ENCODE measurements at places on chromosomes 6 and 20.

DNA sequence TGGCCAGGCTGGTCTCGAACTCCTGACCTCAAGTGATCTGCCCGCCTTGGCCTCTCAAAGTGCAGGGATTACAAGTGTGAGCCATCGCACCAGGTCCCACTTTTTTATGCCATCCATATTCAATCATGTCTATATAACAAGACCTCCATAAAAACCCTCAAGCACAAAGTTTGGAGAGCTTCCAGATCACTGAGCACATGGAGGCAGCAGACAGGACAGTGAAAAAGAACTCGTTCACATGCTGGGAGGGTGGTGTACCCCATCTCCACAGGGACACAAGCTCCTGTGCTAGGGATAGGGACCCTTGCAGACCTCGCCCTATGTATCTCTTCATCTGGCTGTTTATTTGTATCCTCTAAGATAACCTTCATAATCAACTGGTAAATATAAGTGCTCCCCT is 30.3 kb downstream of the KIF13A start:
- DNase-seq = no peak

DNA sequence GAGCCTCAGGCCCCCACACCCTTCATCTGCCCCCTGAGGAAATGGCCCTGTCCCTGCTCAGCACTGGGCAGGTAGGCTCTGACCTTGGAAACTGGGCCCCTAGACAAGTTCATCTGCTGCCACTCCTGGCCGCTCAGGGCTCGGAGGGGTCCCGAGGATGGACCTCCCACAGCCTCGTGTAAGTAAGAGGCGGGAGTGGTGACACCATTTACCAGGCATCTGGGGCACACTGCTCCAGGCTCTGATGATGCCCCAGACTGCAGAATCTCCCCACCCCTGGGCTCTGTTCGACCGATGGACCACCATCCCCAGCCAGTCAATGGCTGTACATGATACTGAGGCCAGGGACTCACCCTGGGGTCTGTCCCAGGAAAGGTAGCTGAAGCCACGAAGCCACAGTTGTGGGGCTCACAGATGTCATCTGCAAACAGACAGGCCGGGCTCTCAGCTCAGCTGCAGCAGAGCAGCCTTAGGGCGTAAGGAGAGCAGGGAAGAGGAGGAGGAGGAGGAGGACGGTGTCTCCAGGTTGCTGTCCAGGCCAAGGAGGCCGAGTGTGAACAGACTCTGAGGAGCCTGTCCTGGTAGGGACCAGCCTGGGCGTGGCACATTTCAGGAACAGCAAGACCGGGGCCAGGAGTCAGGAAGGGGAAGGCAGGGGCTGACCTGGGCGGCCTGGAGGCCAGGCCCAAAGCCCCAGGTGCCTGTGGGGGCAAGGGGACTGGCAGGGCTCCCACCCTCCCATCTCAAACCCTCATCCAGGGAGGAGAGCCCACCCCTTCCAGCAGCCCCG is 300.4 kb downstream of the TAF4 start:
- no peak for DNase-seq

- DNase-seq = no peak
Observed at GRCh38 chr6:70415247-70415646, 1.9 kb downstream of the FAM135A start.

DNA sequence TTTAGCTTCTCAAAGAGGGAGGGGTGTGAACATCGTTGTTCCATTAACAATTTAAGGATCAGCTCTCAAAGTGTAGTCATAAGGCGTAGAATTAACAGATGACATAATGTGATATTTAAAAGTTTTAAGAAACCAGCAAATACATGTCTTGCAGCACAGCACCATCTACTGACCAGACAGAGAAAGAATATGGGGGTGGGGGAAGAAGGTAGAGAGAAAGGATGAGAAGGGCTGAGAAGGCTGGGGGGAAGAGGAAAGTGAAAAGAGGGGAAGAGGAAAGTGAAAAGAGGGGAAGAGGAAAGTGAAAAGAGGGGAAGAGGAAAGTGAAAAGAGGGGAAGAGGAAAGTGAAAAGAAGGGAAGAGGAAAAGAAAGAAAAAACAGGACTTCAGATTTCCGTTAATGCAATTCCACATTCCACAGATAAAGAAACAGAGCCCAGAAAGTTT is 80.9 kb downstream of the HAO1 start:
- no peak for DNase-seq

DNA sequence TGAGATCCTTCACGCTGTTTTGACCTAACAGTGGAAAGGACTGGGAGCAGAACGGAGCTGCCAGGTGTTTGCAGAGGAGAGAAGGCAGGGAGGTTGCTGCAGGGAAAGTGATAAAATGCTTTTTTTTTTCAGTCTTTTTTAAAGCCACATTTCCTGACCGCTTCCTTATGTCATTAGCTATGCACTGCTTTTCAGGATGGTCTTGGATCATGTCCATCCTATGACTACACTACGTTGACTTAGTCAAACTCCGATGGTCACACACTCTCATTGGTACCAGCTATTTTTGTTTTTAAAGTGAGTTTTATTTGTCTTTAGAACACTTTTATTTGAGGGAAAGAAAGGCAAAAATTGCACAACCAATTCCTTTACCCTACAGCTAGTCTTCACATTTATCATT is 89.2 kb upstream of the EXOC2 start:
- no peak for DNase-seq

DNA sequence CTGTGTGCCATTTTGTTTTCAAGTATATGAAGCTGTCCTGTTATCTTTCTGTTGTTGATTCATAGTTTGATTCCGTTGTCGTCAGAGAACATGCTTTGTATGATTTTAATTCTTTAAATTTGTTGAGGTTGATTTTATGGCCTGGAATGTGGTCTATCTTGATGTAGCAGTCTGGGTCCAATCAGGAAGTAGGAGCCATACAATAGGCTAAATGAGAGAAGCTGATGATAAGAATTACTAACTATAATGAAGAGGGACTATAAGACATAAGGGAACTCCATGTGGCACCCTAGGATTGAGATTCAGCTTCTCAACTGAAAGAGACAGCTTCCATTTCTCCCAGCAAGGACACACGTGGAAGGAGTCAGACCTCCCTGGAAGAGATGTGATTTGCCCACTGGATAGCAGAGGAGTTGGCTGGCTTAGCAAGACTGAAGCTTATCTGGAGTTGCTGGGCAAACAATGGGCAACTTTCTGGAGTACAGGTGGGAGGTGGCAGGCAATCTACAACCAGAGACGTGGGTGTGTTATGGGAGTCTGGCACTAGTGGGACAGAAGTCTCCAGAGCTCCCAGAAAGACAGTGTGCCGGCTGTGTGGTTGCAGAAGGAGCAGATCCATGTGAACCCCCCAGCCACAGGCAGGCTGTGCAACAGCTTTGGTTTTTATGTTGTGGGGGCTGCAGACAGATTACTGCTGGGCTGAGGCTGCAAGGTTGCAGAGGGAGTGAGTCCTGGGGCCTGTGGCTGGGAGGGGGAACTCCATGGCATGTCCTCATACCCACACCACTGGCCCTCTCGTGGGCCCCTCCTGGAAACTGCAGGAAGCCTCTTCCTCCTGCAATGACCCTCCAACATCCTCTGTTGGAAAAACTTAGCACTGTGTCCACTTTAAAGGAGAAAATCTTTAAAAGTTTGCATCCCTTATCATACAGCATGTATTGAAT is 7.1 kb downstream of the ZNF831 start:
- no peak for DNase-seq

Data from activated T-cell treated with anti-CD3 and anti-CD28 coated beads, Interleukin-2, amount 50 U/mL, for 24 hours (primary cell).